ENCODE measurements at places on chromosomes 1 and 21. TPM values are rescaled to one million over a fixed set of nuclear protein-coding genes. Genes with fewer than 3 reads are reported as not detected.

NDUFS2 gene
- total RNA-seq: 108 TPM

CA6 gene
- total RNA-seq: not detected

IVL gene
- total RNA-seq: not detected

ICOSLG gene
- total RNA-seq: 9.0 TPM

ADCY10 gene
- 0.34 TPM for total RNA-seq

BACH1 gene
- total RNA-seq: 48.7 TPM

KIAA0040 gene
- 15.0 TPM for total RNA-seq

LEPROT gene
- total RNA-seq: 23.0 TPM

SLC35F3 gene
- 0.85 TPM for total RNA-seq

AIRE gene
- 0.09 TPM for total RNA-seq

PRRC2C gene
- 236 TPM for total RNA-seq

CSF3R gene
- 0.09 TPM for total RNA-seq

GRCh38 chr1:60419023-60419422 lies 345.5 kb upstream of the C1orf87 start:
- no peak overlapping the region for H3K4me3 ChIP-seq
- H3K27me3 ChIP-seq: no peaks in the 10 kb centered on the region
- no peaks in the 10 kb centered on the region for H3K36me3 ChIP-seq

- H3K27ac ChIP-seq: no peak overlapping the region
- H3K4me3 ChIP-seq: no peak overlapping the region
- H3K4me1 ChIP-seq: no peaks in the 10 kb centered on the region
- H3K27me3 ChIP-seq: peaks cover 15% of the 10 kb centered on the region
- DNase-seq: no peak
Measured at GRCh38 chr1:23845163-23845562, 19.9 kb upstream of the HMGCL start.

DNA sequence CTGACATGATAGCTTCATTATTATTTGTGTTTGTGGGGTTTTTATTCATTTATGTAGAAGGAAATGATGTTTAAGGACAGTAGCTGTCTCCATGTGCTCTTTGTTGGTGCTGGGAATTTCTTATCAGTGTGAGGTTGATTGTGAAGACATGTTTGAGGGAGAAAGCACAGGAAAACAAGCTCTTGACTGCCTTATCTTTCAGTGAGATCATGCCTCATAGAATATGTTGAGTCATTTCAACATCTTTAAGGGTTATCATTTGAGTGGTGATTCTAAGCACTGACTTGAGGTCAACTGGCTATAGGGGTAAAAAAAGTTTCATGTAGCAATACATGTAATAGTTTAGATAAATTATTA lies 405.1 kb upstream of the ADAMTS5 start:
- peak overlapping the region; percentile 51 for H3K27ac ChIP-seq
- H3K36me3 ChIP-seq: peaks cover 8% of the 10 kb centered on the region
- peaks cover 58% of the 10 kb centered on the region for H3K4me1 ChIP-seq
- H3K4me3 ChIP-seq: no peak overlapping the region

DNA sequence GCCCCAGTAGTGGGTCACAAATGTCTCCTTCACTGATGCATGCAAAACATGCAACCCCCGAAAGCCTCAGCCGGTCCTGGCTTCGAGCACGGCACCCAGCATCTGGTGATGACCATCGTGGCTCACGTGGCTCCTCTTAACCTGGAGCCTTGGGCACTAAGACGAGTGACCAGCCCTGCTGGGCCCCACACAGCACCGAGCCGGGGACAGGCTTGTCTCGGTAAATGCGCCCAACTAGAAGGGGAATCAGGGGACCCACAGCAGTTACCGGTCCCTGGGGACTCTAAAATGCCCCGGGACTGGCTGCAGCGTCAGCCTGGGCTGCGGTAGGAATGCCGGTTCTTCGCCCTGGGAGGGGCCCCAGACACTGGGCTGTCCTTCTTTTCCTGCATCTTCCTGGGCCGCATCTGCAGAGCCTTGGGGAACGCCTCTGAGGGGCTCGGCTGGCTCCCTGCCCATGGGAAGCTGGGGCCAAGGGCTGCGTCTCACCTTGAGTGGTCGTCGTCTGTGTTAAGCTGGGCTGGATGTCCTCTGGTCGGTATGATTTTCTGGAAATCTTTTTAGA lies 13.1 kb upstream of the TTC34 start:
- H3K4me3 ChIP-seq: no peak overlapping the region
- no peak overlapping the region for H3K27ac ChIP-seq
- no peaks in the 10 kb centered on the region for H3K4me1 ChIP-seq
- no peak for DNase-seq
- peaks cover 35% of the 10 kb centered on the region for H3K36me3 ChIP-seq
- peaks cover 5% of the 10 kb centered on the region for H3K27me3 ChIP-seq

DNA sequence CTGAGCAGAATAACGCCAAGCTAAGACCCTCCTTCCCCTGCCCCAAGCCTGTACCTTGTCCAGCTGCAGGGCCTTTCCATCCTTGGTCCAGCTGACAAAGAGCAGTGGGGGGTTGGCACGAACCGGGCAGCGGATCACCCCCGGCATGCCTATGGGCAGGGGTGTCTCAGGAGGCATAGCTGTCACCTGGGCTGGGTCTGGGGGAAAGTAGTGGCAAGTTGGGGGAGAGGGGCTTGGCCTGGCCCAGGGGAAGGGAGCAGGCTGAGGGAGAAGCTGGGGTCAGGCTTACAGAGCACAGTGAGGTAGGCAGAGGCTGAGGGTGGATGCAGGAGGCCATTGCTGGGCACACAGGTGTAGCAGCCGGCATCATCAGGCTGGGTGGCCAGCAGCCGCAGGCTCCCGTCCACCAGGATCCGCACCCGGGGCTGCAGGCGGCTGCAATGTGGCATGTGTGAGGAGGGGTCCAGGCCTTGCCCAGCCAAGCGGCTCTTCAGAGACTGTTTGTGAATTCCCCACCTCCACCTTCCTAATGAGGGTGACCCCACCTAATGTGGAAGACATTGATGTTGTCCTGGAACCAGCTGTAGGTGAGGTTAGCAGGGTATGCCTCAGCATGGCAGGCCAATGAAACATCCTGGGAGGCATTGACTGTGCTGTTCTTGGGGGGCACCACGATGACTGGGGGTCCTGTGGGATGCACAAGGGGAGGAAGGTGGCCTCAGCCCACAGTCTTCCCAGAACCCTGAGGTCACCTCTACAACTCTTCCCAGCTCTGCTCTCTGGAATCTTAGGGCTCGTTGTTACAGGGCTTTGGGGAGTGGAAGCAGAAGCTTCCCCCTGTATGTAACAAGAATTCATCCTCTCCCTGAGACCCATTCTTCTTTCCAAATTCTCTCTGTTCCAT lies 9.1 kb upstream of the TAGLN2 start:
- H3K4me1 ChIP-seq: peaks cover 26% of the 10 kb centered on the region
- no peaks in the 10 kb centered on the region for H3K27me3 ChIP-seq
- peaks cover 20% of the 10 kb centered on the region for H3K36me3 ChIP-seq
- DNase-seq: no peak
- H3K4me3 ChIP-seq: no peak overlapping the region

DNA sequence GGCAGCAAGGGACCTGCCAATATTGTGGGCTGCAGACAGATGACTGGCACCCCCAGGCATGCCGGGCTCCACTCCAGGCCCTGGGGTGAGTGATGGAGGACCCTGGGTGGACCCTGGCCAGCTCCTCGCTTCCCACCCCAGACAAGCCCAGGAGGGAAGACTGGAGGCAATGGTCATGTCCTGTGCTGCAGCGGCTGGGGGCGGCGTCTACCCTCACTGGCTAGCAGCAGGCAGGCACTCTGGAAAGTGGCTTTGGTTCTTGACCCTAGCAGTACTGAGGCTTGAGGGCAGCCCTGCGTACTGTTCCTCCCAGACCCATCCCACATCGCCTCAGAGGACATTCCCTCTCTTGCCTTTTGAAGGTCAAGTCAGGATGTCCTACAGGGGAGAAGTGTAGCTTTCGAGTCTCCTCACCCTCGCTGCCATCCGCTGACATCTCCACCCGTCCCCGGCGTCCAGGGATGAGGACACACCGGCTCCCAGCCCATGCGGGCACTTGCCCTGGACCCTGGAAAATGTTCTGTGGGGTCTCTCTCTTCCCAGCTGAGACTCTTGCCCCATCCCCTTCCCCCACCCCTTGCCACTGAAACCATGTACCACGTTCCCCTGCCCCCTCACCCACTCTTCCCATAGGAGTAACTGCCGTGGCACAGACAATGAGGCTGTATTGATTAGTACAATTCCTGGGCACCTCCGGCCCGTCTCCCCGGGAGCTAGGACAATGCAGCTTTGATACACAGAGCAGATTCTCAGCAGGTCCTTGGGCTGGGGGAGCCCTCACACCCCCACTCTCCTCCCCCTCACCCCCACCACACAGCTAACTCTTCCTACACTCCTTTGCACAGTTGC lies 15.0 kb downstream of the SLC6A9 start:
- no peak for DNase-seq
- peaks cover 7% of the 10 kb centered on the region for H3K4me1 ChIP-seq
- H3K4me3 ChIP-seq: no peak overlapping the region

- no peaks in the 10 kb centered on the region for H3K4me1 ChIP-seq
- peaks cover 28% of the 10 kb centered on the region for H3K36me3 ChIP-seq
- H3K27ac ChIP-seq: no peak overlapping the region
- no peak for DNase-seq
Measured at GRCh38 chr1:151668090-151668489, 48.5 kb downstream of the CELF3 start.

GRCh38 chr1:1325288-1326074 lies 879 bp downstream of the CPTP start:
- H3K36me3 ChIP-seq: no peaks in the 10 kb centered on the region
- no peak for DNase-seq
- no peaks in the 10 kb centered on the region for H3K27me3 ChIP-seq
- H3K27ac ChIP-seq: no peak overlapping the region
- peaks cover 11% of the 10 kb centered on the region for H3K4me1 ChIP-seq

GRCh38 chr21:33396436-33396835 lies 6.8 kb upstream of the IFNGR2 start:
- H3K4me1 ChIP-seq: peaks cover 7% of the 10 kb centered on the region
- no peak overlapping the region for H3K4me3 ChIP-seq
- no peaks in the 10 kb centered on the region for H3K36me3 ChIP-seq
- DNase-seq: no peak
- no peaks in the 10 kb centered on the region for H3K27me3 ChIP-seq

DNA sequence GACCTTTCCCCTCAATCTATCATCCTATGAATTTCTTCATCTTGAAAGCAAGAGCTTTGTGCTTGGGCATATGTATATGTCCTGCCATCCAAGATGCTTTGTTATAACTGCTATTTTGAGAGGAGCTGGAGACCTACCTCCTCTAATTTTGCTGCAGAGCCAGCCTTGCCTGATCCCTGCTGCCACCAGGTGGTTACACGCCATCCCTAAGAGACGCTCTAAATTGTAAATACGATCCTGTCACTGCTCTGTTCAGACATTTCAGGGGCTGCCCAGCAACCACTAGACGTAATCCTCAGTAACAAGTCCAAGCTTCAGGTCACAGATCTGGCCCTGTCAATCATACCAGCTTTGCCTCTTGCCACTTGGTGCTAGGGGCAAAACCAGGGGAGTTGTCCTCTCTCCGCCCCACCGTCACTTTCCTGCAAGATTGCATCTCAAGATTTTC lies 32.9 kb downstream of the GPA33 start:
- no peak overlapping the region for H3K4me3 ChIP-seq
- H3K4me1 ChIP-seq: peaks cover 17% of the 10 kb centered on the region
- no peaks in the 10 kb centered on the region for H3K36me3 ChIP-seq
- H3K27me3 ChIP-seq: peaks cover 1% of the 10 kb centered on the region

DNA sequence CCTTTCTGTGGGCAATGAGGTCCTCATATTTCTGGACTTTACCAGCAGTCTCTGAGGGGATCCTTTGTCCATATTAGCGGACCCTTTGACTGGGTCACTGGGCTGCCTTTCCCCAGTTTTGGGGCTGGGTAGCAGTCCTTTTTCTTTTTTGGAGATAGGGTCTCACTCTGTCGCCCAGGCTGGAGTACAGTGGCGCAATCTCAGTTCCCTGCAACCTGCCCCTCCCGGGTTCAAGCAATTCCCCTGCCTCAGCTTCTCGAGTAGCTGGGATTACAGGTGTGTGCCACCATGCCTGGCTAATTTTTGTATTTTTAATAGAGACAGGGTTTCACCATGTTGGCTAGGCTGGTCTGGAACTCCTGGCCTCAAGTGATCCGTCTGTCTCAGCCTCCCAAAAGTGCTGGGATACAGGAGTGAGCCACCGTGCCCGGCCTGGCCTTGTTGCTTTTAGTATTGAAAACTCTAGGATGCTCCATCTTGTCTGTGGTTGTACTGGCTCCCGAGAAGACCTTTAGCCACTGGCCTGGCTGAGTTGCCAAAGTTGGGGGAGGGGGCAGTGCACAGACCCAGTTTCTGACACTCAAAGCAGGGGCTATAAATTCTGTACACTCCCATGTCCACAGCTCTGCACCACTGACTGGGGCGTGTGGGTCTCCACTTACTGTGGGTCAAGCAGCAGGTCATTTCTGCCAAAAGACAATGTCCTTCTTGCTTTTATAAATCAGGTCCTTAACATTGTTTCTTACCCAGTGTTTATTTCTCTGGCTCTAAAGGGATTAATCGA lies 33.1 kb downstream of the MAN1C1 start:
- H3K27me3 ChIP-seq: no peaks in the 10 kb centered on the region
- H3K4me1 ChIP-seq: 0 out of 2 replicates have a peak, but pooled peaks cover 3% of the 10 kb centered on the region
- no peaks in the 10 kb centered on the region for H3K36me3 ChIP-seq
- DNase-seq: no peak

GRCh38 chr1:7373251-7373650 lies 397.8 kb upstream of the VAMP3 start:
- H3K36me3 ChIP-seq: no peaks in the 10 kb centered on the region
- DNase-seq: no peak
- no peak overlapping the region for H3K4me3 ChIP-seq
- H3K4me1 ChIP-seq: peaks cover 23% of the 10 kb centered on the region

DNA sequence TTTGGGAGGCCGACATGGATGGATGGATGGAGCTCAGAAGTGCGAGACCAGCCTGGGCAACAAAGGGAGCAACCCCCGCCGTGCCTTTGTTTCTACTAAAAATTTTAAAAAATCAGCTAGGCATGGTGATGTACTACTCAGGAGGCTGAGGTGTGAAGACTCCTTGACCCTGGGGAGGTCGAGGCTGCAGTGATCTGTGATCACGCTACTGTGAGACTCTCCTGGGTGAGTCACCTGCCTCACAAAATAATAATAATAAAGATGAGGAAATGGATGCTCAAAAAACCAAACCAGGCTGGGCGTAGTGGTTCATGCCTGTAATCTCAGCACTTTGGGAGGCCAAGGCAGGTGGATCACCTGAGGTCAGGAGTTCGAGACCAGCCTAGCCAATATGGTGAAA lies 19.2 kb downstream of the DSTYK start:
- H3K36me3 ChIP-seq: no peaks in the 10 kb centered on the region
- H3K27ac ChIP-seq: peak overlapping the region; percentile 94
- DNase-seq: no peak
- H3K4me1 ChIP-seq: peaks cover 79% of the 10 kb centered on the region

- H3K36me3 ChIP-seq: peaks cover 4% of the 10 kb centered on the region
- peak overlapping the region; percentile 78 for H3K27ac ChIP-seq
- H3K4me3 ChIP-seq: no peak overlapping the region
- H3K4me1 ChIP-seq: peaks cover 27% of the 10 kb centered on the region
- H3K27me3 ChIP-seq: no peaks in the 10 kb centered on the region
Measured at GRCh38 chr1:22044690-22045420, 7.7 kb upstream of the CDC42 start.

GRCh38 chr1:48028218-48029069 lies 31.3 kb upstream of the TRABD2B start:
- peak; percentile 24 for DNase-seq
- peaks cover 63% of the 10 kb centered on the region for H3K4me1 ChIP-seq
- H3K36me3 ChIP-seq: no peaks in the 10 kb centered on the region

- DNase-seq: no peak
- H3K27me3 ChIP-seq: no peaks in the 10 kb centered on the region
- H3K4me1 ChIP-seq: peaks cover 70% of the 10 kb centered on the region
- no peak overlapping the region for H3K27ac ChIP-seq
- H3K4me3 ChIP-seq: no peak overlapping the region
- H3K36me3 ChIP-seq: peaks cover 3% of the 10 kb centered on the region
Measured at GRCh38 chr1:19476450-19477190, 8.7 kb downstream of the CAPZB start.

GRCh38 chr21:20779321-20779720 lies 218.9 kb upstream of the NCAM2 start:
- peaks cover 6% of the 10 kb centered on the region for H3K4me1 ChIP-seq
- H3K27ac ChIP-seq: no peak overlapping the region
- H3K36me3 ChIP-seq: peaks cover 66% of the 10 kb centered on the region
- H3K27me3 ChIP-seq: peaks cover 5% of the 10 kb centered on the region

Data from WTC11 (cell line).